ENCODE measurements at places on chromosomes 2 and 18.
A peak's percentile ranks its signal among the peaks of the same experiment; 100 is the strongest.

- DNase-seq, result no peak
These were observed 41.0 kb downstream of the SPP2 start for GRCh38 chr2:234091432-234091879.

DNA sequence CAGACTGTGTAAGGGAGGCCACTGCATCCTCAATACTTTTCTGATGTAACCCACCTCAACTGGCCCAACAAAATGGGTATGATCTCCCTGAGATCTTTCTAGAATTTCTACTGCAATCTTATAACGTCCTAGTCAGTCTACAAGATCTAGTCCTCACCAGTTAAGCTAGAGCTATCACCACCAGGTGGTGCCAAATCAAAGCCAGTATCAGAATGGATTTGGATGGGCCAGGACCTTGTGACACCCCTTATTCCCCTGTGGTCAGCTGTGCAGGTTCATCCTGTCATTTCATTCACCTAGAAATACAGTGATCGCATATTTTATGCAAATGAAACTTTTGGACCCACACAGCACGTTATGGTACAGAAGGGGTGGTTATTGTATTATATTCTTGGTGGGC lies 90.3 kb downstream of the OLA1 start:
- peak; percentile 16 for DNase-seq

DNA sequence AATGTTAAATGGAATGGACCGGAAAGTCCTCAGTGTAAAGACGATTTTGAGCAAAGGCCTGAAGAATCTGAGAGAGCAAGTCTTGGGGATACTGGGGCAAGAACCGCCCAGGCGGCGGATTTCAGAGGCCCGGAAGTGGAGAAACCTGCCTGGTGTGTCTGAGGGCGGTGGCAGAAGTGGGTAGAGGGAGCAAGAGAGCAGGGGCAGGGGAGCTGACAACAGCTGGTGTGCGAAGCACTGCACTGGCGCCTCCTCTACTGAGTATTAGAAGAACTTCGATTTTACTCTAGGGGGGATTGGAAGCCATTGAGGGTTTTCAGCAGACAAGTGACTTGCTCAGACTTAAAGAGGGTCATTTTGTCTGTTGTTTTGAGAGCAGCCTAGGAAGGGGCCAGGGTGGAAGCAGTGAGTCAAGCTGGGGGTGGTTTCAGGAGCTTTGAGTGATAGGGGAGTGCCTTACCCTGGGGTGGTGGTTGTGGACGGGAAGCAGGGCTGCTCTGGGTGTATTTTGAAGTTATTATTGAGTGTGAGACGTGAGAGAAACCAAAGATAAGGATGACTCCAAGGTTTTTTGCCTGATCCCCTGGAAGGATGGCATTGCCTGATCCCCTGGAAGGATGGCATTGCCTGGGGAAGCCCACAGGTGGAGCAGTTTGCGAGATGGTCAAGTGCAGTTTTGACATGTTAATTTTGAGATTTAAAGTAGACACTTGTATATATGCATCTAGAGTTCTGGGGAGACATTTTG lies 52.5 kb downstream of the ZNF236 start:
- DNase-seq, result no peak

DNA sequence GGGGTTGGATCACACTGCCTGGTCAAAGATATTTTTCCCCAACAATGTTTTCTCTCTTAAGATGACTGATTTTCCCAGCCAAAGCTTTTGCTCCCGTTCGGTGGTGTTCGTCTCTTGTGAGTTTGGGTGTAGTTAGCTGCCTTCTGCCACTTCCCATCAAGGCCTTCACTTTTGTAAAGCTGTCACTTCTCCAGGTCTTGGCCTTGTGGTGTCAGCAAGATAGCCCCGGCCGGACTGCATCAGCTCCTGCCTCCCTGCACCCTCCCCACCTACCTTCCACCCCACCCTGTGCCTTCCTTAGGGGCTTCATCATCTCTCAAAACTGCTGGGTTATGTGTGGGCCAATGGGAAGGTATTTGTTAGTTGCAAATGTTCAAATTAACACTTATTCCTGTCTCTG lies 228.9 kb downstream of the BCL11A start:
- DNase-seq, result no peak

DNA sequence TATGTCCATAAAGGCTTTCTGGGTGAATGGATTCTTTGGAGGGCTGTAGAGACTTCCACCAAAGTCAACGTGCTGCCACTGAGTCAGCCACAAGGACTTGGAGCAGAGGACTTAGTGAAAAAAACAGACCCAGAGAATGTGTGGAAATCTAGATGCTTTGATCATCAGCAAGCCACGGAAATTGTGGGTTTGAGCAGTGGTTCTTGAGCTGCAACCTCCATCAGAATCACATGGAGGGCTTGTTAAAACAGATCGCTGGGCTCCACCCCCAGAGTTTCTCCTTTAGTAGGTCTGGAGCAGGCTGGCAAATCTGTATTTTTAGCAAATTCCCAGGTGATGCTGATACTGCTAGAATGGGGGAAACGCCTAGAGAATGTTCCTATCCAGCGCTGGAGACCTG lies 95.3 kb downstream of the RBM43 start:
- no peak for DNase-seq

DNA sequence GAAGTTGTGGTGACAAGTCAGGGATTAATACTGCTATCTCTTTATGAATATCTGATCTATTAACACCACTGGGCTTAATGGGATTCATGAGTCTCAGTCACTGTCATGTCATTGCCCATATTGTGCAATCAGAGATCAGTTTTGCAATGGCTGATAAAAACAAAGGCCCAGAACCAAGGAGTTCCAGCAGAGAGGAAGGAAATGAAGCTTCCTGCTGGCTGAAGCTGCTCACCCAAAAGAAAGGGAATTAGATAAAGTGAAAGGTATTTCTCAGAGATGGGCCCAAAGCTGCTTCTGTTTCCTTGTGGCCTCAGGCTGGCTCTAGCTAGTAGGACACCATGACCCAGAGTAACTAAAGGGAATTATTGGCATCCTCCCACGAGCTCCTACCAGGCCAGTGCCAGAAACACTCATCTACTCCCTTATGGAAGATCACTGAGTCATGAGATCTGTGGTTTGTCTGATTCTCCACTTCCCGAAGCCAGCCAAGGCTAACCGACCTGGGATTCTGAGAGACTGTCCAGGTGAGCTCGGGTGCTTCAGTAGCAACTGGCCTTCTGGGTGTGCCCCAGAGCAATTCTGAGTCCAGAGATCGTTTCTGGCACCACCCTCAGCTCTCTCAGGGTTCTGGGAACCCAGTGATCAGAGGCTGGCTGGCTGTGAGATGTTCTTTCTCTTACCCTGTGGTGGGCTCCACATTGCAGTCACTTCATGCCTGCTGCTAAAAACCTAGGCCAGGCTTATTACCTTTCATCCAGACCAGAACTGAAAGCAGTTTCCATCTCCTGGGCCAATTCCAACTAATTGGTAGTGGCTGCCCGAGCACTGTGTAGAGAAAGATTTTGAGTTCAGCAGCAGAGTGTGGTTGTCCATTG lies 129.5 kb upstream of the PELI1 start:
- DNase-seq, result peak; percentile 67

- DNase-seq, result no peak
These were observed 18.1 kb downstream of the VIL1 start for GRCh38 chr2:218436992-218437391.

DNA sequence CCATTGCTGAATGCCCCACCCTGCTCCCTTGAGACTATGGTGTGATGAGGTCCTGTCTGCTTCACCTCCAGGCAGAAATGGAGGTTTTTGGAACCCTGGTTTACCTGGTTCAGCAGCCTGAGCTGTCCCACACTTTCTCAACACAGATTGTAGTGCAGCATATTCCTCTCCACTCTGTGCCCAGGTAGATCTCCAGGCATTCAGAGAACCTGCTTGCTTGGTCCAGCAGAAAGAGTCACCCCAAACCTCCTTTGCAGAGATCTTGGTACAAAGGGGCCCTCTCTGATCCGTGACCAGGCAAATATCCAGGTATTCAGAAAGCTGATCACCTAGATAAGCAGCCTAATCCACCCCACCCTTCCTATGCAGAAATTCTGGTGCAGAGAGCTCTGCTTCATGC lies 1288.2 kb upstream of the CRIM1 start:
- DNase-seq, result no peak

DNA sequence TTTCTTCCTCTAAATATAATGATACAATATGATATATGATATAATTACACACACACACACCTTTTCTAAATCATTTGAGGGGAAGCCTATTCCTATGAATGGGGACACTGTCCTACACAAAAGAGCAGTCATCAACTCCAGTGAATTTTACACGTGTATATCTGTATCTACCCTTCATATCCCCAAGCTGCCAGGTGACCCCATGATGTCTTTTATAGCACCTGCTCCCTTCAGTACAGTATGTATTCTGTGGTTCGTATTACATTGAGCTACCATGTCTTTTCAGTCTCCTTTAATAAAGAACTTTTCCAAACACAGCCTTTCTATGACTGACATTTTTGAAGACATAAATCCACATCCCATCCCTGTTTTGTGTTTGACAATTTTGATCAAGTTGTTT lies 19.0 kb downstream of the TBC1D8 start:
- DNase-seq, result no peak

DNA sequence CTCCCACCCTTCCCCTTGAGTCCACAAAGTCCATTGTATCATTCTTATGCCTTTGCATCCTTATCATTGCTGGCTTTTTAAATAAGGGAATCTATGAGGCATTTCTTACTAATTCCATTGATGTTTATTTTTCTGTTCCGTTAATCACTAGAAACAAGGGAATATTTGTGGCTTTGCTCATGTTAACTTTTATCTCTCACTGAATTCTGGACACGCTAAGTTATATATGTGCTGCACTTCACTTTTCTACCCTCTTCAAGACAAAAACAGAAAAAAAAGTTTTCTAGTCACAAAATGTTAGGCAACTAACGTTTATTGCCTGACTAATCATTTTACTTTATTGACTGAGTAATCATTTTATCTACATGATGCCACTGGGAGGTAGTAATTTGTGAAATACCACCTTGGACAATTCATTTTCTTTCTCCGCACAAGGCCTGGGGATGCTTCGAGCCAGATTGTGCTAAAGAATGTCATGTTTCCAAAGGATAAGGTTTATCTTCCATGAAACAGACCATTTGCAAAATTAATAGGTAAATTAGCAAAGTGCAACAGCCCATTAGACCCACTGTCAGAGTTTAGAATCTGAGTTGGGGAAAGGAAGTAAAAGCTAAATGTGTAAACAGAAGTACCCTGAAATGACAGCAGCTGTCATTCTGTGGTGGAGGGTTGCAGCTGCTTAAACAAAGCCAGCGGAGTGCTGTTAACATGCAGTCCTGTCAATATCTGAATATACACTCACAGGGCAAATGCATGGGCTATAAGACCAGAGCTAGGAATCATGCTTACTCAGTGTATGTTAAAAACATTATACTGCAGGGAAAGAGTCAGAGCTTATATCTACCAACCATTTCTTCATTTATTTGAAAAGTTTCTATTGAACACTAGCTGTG lies 658.7 kb downstream of the CNTNAP5 start:
- DNase-seq, result no peak

DNA sequence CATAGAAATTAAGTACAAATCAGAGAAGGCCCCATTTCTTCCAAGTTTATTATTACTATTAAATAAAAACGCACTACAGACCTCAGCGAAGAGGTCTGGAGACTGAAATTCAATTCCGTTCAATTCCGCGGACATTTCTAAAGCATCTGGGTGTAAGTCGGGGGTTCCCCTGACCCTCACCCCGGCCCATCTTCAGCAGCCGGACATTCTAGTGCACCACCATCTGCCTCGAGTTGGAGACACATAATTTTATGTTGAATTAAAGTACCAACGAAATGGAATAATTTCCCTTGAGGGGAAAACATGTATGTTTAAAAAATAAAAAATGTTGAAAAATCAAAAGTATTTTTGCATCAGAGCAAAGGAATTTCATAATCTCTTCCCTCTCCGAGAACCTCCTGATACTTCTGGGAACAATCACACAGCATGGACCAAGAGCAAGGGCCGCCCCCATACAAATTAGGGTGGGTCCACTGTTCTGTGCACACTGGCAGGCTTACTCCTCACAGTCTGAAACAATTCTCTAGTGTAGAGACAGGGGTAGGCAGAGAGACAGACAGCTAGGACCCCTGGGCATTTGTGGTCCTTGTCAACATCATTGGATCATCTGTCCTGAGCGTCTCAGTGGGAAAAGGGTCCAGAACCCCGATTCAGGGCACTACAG lies 29.3 kb downstream of the MBP start:
- DNase-seq, result no peak

DNA sequence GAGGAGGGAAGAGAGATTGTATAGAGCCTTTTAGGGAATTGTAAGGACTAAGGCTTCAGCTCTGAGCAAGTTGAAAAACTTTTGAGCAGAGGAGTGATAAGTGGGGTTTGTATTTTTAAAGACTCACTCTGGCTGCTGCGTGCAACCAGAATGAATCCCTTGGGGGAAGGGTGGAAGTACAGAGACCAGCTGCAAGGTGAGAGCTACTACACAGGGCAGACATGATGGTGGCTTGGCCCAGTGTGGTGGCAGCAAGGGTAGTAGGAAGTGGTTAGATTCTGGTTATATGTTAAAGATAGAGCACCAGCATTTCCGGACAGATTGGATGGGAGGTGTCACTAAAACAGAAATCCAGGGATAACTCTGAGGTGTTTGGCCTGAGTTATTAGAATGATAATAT lies 10.1 kb upstream of the SESTD1 start:
- no peak for DNase-seq

DNA sequence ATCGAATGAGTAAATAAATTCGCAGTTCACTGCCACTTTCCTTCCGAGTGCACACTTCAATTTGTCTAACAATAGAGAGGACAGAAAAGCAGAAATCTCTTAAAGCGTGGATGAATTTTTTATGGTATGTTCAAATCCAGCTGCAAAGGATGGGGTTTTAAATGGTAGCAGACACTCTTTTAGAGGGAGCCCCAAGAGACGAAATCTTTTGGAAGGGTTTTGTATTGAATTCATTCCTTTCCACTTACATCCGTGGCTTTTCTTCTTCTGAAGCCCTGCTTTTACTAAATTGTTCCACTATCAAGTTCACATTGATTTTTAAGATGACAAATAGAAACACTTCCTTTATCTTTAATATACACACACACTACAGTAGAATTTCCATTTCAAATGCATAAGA lies 680.7 kb downstream of the NR4A2 start:
- no peak for DNase-seq

DNA sequence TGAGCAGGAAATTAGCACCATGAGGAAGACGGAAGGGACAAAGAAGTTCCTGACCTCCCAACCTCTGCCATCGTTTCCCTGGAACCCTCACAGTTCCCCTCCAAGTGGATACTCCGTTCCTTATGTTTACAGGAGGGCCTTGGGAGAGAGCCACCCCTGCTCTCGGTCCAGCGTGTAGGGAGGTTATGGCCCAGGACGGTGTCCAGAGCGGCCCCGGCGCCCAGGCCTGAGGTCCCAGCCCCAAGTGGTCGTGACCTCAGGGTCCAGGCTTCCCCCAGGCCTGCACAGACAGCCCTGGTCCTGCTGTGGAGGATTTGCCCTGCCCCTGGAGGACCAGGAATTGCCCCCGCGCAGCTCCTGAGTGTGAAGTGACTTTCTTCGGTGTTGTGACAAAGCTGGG lies 61.8 kb upstream of the RBM44 start:
- no peak for DNase-seq

- DNase-seq, result peak; percentile 44
These were observed 92.7 kb upstream of the PARD3B start for GRCh38 chr2:204452464-204453023.
